ENCODE measurements at places on chromosomes 6 and 20.

DNA sequence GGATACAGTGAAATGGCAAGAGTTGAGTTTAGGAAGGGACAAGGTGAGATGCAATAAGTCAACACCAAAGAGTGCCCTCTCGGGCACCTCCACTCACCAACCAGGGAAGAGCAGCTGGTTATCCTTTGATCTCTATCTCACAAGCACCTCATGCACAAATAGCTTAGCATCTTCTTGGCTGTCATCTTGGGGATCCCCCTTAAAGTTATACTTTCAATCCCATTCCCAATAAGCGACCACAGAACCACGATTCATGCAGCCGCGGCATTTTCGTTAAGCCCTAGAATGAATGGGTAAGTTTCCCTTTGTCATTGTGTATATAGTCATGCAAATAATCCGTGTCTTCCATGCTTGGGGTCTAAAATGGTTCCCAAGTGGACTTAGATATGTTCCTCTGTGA lies 73.5 kb downstream of the ADTRP start:
- DNase-seq, result no peak

DNA sequence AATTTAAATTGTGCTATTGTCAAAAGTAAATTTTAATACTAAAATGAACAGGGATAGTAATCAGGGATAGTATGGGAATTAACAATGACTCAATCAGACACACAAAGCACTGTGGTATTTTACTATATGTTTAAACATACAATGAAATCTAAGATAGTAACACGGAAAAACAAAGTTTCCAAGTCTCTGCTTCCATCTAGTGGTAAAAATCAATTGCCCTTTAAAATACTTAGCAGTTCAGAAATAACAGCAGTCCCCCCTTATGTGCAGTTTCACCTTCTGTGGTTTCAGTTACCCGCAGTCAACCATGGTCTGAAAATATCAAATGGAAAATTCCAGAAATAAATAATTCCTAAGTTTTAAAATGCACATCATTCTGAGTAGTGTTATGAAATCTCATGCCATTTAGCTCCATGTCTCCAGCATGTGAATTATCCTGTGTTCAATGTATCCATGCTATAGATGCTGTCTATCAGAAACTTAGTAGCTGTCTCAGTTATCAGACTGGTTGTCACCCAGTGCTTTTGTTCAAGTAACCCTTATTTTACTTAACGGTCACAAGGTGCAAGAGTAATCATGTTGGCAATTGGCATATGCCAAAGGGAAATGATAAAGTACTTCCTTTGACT lies 58.5 kb downstream of the AHI1 start:
- no peak for DNase-seq

DNA sequence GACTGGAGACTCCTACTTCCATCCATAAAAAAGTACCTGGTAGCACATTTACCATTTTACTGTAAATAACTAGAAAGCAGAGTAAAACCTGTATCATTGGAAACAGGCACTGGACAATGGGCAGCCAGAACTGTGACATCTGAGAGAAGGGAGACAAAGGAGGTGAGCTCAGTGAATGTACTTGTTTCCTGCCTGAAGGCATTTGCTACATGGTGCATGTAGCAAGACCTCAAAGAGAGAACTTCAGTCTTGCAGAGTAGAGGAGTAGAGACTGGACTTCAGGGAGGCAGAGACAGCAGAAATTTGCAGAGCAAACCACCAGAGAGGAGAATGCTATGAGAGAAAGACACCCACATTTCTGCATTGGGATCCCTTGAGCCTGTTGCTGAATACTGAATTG lies 171.0 kb upstream of the CCN2 start:
- no peak for DNase-seq

GRCh38 chr6:16082361-16082760 lies 46.5 kb upstream of the MYLIP start:
- no peak for DNase-seq

DNA sequence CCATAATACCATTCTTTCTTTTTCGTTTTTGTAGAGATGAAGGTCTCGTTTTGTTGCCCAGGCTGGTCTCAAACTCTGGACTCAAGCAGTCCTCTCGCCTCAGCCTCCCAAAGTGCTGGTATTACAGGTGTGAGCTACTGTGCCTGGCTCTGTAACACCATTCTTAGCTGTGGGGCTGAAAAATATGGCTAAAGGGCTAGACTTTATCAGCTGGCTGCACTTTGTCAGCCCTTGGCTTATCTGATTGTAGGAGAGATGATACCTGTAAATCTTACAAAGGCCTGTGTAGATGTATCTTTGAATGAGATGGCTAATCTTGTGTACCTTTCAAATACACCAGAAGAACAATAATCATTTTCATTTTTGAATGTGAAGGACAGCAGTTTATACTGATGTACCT lies 55.2 kb downstream of the ZFAND3 start:
- DNase-seq, result no peak

- no peak for DNase-seq
These were observed 49.2 kb downstream of the MAFB start for GRCh38 chr20:40639676-40640355.

DNA sequence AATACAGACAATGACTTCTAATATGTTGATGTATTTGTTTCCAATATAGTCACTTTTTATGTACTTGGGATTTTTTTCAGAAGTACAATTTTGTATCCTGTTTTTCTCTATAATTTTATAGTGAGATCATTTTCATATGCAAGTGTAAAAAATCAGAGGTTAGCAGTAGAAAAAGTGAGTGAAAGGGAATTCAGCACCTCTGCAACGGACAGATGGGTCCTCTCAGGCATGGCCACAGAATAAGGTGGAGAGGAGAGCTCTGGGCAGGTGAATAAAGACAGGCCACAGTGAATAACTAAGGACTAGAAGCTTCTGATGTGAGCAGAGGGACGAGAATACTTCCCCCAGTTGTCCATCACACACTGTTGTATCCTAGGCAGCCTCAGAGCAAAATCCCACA lies 210.1 kb upstream of the CNR1 start:
- DNase-seq, result no peak

DNA sequence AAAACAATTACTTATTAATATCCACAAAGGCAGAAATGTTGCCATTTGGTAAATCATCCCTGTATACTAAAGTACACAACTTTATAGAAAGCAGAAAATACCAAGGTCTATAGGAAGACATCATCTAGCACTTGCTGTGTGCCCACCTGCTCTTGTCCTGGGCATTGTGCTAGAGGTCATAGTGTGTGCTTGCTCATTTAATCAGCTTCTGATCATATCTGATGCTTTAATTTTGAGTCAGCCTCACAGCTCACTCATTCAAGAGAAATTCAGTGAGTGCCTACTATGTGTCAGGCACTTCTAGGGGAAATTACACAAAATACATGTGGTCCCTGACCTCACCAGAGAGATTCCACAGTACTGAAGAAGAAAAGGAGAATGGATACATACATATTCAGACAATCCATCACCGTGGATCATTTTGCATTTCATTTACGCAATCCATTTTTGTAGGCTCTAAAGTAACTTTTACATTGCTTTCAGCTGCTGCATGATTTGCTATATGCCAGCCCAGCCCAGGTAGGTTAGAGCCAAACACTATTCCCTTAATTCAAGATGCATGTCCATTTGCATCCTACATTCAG lies 167.9 kb upstream of the MCHR2 start:
- DNase-seq, result no peak

GRCh38 chr20:37913567-37914366 lies 10.8 kb downstream of the VSTM2L start:
- DNase-seq, result no peak

GRCh38 chr6:130969791-130970491 lies 93.1 kb downstream of the EPB41L2 start:
- DNase-seq, result no peak

GRCh38 chr20:63163171-63163570 lies 52.8 kb downstream of the YTHDF1 start:
- no peak for DNase-seq

- no peak for DNase-seq
These were observed 5.1 kb upstream of the MBOAT1 start for GRCh38 chr6:20217324-20217855.

- DNase-seq, result no peak
These were observed 97.7 kb downstream of the RFX6 start for GRCh38 chr6:116974526-116975316.

DNA sequence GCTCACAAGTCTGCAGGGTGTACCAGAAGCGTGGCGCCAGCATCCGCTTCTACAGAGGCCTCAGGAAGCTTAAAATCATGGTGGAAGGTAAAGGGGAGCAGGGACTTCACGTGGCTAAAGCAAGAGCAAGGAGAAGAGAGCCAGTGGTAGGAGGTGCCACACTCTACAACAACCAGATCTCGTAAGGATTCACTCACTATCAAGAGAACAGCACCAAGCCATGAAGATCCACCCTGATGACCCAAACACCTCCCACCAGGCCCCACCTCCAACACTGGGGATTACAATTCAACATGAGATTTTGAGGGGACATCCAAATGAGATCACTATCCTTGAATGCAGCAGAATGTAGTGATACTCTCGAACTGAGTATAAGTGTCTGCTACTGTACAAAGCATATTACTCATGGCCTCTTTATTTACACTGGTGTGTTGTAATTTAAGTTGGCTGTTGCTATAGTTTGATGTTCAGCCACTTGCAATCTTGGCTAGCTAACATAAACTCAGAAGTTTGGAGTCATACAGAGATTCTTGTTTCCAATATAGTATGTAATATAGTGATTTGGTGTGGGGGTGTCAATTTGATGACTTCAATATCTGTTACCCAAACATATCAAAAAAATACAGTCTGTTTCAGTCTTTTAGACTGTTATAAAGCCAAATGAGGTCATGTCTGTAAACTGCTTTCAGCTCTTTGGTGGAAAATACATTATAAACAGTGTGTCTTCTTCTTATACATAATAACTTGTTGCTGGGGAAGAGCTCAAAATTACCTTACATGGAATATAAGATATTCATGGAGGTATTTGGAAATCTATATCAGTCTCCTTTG lies 39.4 kb upstream of the MYLIP start:
- no peak for DNase-seq

- no peak for DNase-seq
These were observed 35.0 kb downstream of the SHPRH start for GRCh38 chr6:145929037-145929633.

DNA sequence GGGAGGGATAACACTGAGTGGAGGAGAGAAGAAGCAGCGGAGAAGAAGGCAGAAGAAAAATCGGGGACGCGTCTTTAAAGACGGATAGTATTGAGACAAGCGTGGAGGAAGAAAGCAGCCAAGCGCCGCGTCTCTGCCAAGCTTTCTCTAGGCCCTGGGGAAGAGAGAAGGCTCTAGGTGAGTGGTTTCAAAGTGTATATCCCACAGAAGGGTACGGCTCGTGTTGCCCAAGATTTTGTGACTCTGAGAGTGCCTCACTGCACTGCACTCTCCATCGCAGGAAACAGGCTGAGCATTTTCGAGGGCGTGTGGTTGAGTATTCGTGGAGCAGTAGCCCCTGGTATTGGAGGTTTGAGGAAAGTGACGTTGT lies 185.4 kb downstream of the TRIM27 start:
- DNase-seq, result no peak

- peak; percentile 37 for DNase-seq
These were observed at the start of gene CNR1 for GRCh38 chr6:88165844-88166492. CNR1 (minus strand) TSS chr6:88166347; CDS start chr6:88145274, 21,073 bp downstream.

- no peak for DNase-seq
These were observed 227.9 kb upstream of the IRAK1BP1 start for GRCh38 chr6:78639111-78640110.

DNA sequence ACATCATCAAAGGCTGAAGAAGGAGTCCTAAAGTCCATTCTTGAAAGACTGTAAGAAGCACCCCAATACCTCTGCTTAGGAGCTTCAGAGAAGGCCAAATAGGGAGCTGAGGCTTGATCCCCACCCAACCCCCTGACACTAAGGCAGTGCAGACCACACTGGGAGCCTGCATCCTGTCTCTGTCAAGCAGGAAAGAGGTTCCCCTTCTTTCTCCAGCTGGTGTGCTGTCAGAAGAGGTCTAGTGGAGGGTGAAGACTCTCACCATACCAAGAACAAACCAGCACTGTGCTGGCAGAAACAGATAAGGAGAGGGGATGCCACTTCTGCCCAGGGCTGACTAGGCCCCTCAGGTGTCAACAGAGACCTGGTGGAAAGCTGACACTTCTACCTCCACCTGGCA lies 19.9 kb downstream of the GZF1 start:
- DNase-seq, result no peak

DNA sequence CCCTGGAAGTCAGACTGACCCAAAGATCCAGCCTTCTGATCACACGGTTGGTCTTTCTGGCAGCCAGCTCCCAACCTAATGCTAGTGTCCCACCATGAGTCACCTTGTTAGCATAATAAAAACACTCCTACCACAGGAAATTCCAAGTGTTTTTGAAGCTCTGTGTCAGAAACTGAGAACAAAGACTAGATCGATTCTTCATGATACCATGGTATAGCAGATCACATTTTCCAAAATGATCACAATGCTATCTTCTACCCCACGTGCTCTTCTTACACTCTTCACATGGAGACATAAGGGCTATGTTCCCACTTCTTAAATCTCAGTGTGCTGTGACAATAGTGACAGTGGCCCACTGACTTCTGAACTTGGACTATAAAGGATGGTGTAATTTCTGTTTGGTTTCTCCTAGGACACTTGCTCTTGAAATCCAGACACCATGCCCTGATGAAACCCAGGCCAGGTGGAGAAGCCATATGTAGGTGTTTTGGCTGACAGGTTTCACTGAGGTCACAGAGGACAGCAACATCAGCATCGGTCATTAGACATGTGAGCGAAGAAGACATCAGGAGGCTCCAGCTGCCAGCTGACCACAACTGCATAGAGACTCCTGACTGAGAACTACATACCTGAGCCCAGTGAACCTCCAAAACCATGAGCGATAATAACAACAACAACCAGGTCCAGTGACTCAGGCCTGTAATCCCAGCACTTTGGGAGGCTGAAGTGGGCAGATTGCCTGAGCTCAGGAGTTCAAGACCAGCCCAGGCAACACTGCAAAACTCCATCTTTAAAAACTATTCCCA lies 57.5 kb downstream of the MKKS start:
- no peak for DNase-seq

GRCh38 chr20:25484911-25485511 lies 77.5 kb downstream of the GINS1 start:
- DNase-seq, result no peak

- no peak for DNase-seq
These were observed 21.7 kb downstream of the SERPINB9 start for GRCh38 chr6:2881423-2881822.

- DNase-seq, result no peak
These were observed 3.2 kb downstream of the PTK6 start for GRCh38 chr20:63533871-63534393.

DNA sequence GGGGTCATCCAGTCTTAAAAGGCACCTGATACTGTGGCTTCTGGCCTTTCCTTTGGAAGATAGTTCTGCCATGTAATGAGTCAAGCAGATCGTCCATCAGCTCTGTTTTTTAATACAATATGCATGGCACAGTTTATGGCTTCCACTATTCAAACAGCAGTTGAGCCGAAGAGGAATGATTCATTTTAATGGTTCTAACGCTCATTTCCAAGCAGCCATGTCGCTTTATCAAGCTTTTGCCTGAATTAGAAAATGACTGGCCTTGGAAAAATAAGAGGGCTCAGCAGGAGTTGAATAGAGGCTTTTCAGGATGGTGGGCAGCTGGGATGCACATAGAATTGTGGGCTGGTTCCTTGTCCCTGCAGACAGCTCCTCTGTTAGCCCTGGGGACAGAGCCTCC lies 138.1 kb downstream of the SOBP start:
- DNase-seq, result no peak
